ENCODE measurements at places on chromosomes 4 and X.

DNA sequence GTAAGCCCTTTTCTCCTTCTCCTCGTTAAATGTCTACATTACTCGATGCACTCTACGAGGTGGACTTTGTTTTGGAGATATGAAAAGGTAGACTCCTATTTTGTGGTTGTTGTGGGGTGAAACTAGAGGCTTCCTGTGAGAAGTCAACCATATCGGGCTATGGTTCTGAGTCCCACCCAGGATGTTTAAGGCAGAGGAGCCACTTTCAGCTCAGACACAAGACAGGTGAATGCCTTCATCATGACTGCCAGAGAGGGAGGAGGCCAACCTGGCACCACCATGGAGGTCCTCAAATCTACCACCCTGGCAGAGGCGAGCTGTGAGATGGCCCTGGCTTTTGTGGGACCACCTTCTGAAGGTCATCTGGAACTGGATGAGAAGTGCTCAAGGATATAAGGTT lies 154.4 kb upstream of the KLF3 start:
- DNase-seq: no peak

- no peak for DNase-seq
These were observed 405.3 kb downstream of the PCDH7 start for GRCh38 chr4:31125496-31125895.

DNA sequence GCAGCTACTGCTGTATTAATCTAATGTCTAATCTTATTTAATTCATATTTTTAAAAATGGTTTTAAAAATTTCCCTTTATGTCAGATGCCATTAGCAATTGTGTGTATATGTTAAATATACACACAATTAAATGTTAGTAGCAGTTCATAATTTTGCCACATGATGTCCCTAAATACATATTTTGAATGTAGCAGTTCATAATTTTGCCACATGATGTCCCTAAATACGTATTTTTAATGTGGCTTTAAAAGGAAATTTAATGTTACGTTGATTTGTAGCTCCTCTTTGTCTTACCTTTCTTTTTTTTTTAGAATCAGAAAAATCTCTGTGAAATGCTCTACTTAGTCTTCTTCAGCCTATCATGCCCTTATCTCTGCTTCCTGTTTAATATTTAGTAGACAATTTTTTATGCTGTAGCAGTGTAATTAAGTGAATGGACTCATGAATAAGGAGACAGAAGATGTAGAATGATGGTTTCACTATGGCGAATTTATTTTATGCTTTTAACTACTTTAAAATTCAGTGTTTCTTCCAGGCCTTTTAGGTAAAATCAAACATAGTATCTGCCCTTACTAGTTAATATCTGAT lies 26.1 kb downstream of the RBM46 start:
- DNase-seq: peak; percentile 55

- no peak for DNase-seq
These were observed 4.8 kb upstream of the SOX3 start for GRCh38 chrX:140509468-140510305.

- DNase-seq: no peak
These were observed 5.6 kb downstream of the SORCS2 start for GRCh38 chr4:7197910-7198309.

GRCh38 chrX:24173115-24173847 lies 23.8 kb downstream of the ZFX start:
- DNase-seq: no peak

GRCh38 chr4:99324979-99325378 lies 3.8 kb upstream of the ADH1B start:
- DNase-seq: no peak

DNA sequence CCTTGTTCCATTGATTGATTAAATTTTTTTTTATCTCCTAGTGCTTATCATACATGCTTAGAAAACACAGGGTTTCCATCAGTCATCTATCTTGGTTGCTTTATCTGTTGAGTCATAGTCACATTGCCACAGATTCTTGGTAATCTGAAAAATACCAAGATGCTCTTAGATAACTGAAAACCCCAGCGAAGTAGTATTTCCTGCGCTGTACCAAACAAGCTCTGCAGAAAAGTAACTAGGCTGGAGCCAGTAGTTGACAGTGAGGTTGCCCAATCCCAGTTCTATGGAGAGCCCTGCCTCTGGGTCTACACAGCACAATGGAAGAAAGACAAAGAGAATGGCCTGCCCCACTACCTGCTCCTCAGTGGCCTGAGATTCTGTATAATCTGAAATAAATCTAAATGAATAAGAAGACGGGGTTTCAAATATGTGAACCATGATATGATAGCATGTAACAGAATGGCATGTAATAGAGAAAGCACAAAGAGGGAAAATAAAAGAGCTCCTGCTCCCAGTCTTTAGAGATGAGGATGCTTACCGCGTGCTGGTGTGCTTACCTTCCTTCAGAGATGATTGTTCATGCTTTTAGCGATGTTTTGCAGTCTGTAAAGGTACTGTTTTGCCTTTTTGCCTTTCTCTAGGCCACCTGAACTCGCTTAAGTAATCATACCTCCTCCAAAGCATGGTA lies 55.3 kb upstream of the RAPGEF2 start:
- peak; percentile 8 for DNase-seq

DNA sequence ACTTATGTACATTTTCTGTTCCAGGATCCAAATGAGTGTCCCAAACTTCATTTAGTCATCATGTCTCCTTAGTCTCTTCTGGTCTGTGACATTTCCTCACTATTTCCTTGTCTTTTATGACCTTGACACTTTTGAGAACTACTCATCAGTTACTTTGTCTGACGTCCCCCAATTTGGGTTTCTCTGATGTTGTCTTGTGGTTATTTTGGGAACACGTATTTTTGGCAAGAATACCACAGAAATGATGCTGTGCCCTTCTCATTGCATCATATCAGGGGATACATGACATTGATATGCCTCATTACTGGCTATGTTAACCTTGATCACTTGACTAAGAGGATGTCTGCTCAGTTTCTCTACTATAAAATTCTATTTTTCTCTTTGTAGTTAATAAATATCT lies 308.8 kb downstream of the ZNF674 start:
- no peak for DNase-seq

DNA sequence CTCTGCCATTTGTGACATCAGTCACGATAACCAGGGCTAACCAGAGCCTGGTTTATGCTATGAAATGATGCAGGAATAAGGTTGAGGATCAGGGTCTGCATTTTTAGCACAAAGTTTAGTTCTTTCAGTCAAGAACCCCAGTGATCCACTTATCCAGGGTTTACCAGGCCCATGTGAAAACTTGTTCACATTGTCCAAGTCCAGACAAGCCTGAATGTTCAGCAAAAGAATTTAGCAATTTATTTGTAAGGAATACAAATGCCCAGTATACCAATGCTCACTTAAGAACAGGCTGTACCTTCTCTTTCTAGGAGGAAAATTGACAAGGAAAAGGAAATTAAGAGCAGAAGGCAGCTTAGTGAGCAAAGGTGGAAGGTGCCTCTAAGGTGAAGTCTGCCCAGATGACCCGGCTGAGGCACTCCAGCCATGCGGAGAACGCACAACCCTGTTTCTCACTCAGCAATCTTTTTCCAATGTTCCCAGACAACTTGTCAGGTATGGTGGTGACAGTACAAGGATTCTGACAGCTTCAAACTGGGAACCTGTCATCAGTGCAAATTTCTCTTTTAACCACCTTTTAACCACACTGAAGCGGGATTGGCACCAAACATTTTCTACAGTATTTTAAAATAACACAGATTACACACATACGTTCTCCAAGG lies 54.0 kb downstream of the TBC1D9 start:
- DNase-seq: no peak

- no peak for DNase-seq
These were observed 69.6 kb downstream of the PPP2R2C start for GRCh38 chr4:6402566-6403399.

GRCh38 chr4:167724941-167725340 lies 367.4 kb upstream of the ANXA10 start:
- no peak for DNase-seq

- no peak for DNase-seq
These were observed 125.7 kb downstream of the CRLF2 start for GRCh38 chrX:1086444-1087409.

- no peak for DNase-seq
These were observed 319.8 kb downstream of the DCAF12L2 start for GRCh38 chrX:125846271-125846670.

- no peak for DNase-seq
These were observed 174.8 kb upstream of the GLRA2 start for GRCh38 chrX:14354521-14354920.

DNA sequence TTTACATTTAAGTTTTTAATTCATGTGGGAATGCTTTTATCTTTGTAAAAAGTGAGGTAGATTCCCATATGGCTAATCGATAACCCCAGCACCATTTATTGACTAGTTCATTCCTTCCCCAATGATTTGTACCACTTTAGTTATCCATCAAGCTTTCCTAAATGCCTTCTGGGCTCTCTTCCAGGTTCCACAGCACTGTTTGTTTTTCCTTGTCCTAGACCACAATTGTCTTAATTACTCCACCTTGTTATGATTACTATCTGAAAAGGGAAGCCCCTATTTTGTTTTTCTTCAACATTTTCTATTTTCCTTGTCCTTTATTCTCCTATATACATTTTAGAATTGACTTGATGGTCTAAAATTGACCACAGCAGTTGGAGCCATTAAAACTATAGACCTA lies 48.5 kb upstream of the GPRIN3 start:
- no peak for DNase-seq

GRCh38 chr4:8350352-8350751 lies 80.8 kb downstream of the HTRA3 start:
- DNase-seq: no peak

DNA sequence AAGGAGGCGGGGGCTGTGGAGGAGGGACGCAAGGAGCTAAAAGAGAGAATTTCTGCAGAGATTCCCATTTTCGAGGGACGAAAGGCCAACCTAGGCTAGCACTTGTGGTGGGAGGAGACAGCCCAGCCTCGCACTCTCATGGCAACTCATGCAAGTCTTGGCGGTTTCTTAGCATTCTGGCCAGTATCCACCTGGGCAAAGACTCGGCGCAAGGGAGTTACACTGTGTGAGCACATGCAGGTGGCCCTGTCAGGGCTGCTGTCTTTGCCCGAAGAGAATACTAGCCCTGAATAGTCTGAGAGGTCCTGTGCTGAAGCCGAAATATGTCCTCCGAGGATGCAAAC lies 15.5 kb downstream of the MCF2 start:
- DNase-seq: no peak

GRCh38 chr4:169047956-169048355 lies 37.9 kb upstream of the CBR4 start:
- no peak for DNase-seq

DNA sequence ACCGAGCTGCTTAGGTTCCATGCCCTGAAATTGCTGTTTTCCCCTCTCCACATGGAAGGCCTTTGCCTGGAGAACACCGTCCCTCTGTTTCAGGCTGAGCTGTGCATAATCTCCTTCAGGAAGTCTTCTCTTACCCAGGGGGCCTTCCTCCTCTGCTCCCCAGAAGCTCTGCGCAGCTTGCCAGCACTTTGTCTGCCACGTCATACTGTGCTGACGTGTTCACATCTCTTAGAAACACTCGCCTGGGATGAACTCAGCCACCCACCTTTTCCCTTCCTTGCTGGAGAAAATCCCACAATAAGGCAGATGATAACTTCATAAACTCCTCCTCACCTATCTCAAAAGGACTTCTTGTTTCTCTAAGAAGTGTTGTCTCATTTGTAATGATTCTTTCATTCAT lies 110.7 kb downstream of the ARHGAP10 start:
- DNase-seq: peak; percentile 94

DNA sequence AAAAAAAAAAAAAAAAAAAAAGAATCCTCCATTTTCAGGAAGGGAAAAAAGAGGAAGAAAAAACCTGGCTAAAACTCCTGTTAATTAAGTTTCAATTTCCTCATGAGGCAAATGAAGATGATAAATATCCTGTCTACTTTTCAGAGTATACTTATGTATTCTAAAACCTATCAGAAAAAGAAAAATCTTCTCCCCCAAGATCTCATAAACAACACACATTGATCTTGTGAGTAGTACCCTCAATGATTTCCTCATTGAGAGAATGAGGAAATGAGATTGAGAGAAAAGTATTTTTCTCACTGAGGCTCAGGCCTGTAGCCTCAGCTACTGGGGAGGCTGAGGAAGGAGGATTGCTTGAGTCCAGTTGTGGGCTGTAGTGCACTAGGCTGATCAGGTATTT lies 146.7 kb downstream of the TET2 start:
- peak; percentile 50 for DNase-seq

GRCh38 chr4:122045533-122045932 lies 93.7 kb upstream of the TRPC3 start:
- no peak for DNase-seq

DNA sequence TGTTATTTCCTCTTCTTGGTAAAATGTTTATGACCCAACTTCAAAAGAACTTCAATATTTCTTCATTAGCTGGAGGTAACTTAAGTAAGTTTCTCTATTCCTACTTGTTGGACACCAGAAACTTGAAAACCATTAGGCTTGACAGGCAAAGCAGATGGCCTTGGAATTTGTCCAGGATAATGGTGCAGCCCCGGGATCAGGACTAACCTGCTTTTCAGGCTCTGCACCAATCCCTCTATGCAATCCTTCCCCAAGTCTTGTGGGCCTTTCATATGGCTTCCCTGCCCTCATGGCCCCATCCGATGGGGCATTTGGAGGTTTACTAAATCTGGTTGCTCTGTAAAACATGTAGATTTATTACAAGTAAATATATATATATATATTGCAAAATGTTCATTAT lies 68.5 kb downstream of the SPINK2 start:
- DNase-seq: no peak

- no peak for DNase-seq
These were observed 335.1 kb downstream of the SMARCA1 start for GRCh38 chrX:129188231-129188630.

DNA sequence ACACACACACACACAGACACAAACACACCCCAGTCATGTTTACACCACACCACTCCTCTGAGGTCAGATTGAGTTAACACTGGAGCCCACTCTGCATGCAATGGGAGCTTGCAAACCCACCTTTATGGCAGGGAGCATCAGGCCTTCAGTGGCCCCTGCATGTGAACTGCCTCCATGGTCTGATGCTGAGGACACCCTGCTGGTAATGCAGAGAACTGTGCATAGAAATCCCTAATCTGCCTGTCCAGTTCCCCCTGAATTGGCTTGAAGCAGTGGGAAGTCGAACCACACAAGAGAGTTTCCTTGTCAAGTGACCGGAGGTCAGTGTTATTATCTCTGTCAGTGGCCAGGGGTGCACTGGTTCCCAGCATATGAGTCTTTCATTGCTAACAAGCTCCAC lies 59.8 kb downstream of the ANOS1 start:
- no peak for DNase-seq

DNA sequence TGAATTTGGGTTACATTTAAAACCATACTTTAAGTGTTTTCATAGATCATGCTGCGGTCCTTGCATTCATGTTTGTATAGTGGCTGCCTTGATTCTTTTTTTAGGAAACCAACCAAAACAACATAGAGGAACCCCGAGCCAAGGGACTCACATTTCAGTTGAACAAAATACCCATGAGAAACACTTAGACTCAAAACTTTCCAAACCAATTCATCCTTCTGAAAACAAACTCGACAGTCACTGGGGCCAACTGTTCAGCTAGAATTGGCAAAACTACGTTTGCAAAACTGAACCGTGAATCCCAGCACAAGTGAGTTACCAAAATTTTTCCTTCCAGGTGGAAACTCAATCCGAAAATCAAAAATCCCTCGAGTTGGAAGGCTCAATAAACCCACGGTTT lies 1.4 kb downstream of the ADGRA3 start:
- DNase-seq: no peak
